ENCODE measurements at places on chromosomes 1 and 21.

DNA sequence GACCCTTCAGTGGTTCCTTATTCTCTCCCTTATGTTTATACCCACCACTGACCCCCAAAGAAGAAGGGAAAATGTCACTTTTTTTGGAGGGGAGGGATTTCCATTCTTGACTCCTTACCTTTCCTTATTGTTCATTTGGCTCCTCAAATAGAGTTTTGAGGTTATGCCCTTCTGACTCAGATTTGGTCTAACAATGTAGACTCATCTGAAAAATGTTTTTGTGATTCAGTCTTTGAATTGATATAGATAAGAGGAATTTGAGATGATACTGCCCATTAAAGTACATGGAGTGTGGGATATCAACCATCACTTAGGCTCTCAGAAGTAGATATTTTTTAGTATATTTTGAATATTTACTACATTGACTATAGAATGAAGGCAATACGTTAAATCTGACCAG, 16.1 kb downstream of the USP1 start:
- no peak for DNase-seq

DNA sequence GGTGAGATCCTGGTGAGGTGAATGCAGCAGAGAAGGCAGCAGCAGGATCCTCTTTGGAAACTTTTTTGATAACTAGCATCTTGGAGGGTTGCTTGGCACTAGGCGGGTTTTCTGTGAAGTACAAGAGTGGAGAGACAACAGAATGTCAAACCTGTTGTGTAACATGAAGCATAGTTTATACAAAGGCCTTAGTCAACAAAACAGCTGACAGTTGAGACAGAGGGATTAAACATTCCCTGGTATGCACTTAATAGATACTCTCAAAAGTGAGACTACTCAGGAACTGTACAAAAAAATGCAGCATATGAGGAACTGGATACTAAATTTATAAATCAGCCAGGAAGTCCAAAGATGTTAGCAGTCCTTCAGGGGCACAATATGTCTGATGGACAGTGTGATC, 16.4 kb upstream of the CCDC17 start:
- no peak for DNase-seq

GRCh38 chr1:15007842-15008241, 145.7 kb upstream of the TMEM51 start:
- no peak for DNase-seq

- no peak for DNase-seq
These were observed 39.7 kb downstream of the URB1 start for GRCh38 chr21:32353002-32353711.

- DNase-seq: no peak
These were observed 285.9 kb upstream of the C1orf87 start for GRCh38 chr1:60359431-60359830.

- DNase-seq: no peak
These were observed 407.7 kb downstream of the PLPP3 start for GRCh38 chr1:56171670-56172069.

DNA sequence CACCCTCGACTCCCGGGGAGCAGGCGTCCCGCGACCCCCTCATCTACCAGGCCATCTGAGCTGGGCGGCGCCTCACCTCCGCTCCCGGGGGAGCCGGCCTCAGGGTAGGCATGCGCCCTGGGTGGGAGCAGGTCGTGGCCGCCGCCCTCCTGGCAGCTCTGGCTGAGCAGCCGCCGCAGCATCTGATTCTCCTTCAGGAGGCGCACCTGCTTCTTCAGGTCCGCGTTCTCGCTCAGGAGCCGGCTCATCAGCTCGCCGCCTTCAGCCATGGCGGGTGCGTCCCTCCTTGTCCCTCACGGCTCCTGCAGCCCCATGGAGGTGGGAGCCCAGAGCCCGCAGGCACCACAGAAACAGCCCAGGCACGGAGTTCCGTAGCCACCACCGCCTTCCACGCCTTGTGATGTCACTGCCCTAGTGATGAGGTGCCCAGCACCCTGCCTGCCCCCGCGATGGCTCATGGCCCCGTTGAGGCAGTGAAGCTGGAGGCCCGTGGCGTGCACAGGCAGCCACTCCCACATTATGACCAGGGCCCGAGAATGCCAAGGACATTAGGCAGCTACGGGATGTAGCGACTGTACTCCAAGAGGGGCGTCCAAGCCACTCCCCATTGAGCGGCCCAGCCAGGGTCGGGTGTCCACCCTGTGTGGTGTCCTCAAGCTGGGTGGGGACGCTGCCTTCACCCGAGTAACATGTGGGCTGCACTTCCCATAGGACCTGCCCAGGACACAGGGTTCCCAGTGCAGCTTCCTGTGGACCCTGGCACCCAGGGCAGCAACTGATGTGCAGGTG, 1.5 kb downstream of the SPATC1L start:
- no peak for DNase-seq

DNA sequence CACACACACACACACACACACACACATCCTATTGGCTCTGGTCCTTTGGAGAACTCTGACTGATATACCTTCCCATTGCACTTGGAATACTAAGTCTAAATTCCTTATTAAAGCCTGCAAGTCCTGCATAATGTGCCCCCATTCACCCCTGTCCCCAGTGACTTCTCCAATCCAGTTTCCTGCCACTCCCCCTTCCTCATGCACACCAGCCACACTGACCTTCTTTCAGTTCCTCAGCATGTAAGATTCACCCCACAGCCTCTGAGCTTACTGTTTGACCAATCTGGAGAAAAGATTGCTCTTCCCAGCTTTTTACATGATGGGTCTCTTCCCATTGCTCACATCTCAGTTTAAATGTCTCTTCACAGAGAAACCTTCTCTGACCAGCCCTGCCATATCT, 146.6 kb downstream of the TBX15 start:
- DNase-seq: no peak

DNA sequence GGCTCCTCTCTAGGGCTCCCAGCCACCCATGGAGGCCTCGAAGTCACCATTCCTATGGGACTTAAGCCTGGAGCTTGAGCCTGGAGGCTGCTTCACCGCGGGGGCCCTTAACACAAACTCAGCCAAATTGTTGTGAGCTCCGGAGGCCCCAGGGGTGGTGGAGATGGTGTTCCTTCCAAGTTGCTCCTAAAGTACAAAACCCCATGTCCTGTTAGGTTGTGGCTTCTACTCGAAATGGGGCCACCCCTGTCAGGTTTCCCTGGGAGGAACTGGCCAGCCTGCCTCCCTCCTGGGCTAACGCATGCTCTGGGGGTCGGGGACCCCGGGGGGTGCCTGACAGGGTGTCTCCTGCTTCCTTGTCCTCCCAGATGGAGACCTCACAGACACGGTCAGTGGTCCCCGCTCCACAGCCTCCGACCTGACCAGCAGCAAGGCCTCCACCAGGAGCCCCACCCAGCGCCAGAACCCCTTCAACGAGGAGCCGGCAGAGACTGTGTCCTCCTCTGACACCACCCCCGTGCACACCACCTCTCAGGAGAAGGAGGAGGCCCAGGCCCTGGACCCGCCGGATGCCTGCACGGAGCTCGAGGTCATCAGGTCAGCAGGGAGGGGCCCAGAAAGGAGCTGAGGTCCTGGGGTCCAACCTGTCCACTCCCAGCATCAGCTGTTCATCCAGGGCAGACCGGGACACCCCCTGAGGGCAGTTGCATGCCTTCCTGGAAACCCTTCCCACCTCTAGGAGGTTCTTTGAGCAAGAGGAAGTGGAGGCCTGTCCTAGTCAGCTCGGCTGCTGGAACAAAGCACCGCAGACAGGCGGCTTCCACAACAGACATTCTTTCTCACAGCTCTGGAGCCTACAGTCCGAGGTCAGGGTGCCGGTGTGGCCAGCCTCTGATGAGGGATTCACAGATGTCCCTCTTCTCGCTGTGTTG, 10.8 kb upstream of the SLC25A34 start:
- no peak for DNase-seq

GRCh38 chr1:147497826-147498225, 43.5 kb upstream of the BCL9 start:
- DNase-seq: no peak

DNA sequence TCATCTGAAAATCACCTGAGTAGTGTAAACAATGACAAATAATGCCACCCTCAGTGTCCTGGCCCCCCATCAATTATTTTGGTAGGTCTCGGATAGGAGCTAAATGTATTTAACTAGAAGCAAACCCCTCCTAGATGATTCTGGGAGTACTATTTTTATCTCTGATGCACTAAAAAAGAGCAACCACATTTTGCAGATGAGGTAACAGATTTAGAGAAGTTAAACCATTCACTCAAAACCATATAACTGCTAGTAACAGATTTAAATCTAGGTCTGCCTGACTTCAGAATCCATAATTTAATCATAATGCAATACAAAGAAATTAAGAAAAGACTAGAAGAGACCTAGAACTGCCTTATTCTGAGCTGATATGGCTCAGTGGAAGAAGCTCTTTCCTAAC, 17.3 kb upstream of the PTCH2 start:
- no peak for DNase-seq

GRCh38 chr1:106680776-106681344, 375.6 kb upstream of the PRMT6 start:
- DNase-seq: no peak

- peak; percentile 45 for DNase-seq
These were observed 45.3 kb upstream of the CTBS start for GRCh38 chr1:84619383-84620102.

GRCh38 chr1:87318806-87319205, 9.9 kb upstream of the LMO4 start:
- no peak for DNase-seq

DNA sequence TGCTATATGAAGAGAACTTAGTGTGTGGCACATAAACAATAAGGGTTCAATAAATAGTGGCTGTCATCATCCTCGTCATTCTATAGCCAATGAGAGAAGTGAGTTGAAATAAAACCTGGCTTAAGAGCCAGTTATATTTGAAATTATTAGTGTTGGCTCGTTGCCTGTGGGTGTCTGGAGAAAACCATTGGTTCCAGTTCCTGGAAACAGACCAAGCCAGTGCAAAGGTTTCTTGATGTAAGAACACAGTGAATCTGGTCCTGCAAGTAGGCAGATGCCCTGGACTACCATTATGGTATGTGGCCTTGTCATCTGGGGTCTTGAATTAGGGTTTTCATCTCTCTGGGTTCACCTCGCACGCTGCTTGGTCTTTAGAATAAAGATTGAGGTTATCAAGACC, 43.3 kb downstream of the URB2 start:
- DNase-seq: peak; percentile 40

- no peak for DNase-seq
These were observed 263.4 kb downstream of the PLA2G4A start for GRCh38 chr1:187092104-187092503.

GRCh38 chr1:177571076-177571475, 398.8 kb downstream of the SEC16B start:
- DNase-seq: no peak

- no peak for DNase-seq
These were observed 846.5 kb upstream of the NCAM2 start for GRCh38 chr21:20151741-20152140.

DNA sequence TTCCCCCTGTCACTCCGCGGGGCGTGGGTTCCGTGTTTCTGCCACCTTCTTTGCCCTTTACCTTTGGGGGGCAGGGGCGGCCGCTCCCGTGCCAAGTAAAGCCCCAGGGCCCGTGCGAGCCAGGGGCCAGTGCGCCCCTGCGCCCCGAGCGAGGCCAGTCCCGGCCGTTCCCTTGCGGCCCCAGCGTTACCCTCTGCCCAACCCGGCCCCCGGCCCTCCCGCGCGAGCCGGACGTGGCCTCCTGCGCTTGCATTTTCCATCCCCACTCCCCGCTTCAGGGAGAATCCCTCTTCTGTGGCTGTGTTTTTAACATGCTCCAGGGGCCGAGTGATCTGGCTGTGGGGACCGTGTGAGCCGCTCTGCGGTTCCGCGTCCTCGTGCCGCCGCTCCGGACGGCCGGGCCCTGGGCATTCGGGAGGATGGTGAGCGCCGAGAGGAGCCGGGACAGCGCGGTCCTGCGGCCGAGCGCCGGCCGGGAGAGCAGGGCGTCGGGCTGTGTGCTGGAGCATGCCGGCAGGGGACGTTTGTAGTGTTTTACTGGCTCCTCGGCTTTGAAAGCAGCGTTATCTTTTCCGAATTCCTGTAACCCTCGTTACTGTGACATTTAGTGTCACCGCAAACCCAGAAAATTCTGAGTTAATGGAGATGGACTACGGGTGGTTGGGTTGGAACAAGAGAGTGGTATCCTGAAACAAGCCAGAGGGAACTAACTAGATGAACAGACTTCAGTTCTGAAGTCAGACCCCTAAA, 1.0 kb downstream of the GALNT2 start:
- no peak for DNase-seq

DNA sequence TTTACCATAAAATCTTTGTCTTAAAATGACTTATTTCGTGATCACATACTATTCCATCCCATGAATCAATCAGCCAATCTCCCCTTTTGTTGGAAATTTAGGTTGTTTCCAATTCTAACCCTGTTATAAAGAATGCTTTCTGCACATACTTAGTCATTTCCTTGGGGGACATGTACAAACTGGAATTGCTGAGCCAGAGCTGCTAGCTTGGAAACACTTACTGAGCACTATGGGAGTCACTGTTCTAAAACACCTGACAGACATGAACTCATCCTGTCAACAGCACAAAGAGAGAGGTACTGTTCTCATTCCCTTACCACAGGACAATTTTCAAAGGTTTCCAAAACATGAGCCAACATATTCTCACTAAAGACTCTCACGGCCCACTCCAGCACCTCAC, 32.1 kb downstream of the AK2 start:
- no peak for DNase-seq

DNA sequence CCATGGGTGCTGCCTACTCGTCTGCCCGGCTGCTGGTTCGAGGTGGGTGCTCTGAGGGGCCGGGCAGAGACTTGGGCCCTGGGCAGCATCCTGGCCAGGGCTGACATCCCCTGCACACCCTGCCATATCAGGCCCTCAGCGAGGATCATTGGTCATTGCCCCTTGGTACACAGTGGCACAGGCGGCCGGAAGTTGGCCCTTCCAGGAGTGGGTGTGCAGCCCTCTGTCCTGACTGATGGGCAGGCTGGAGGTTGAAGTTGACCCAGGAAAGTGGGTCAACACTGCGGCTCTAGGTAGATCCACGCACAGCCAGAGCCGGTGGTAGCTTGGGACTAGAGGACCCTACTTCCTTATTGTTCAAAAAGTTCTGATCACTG, 72.9 kb downstream of the TRIM11 start:
- no peak for DNase-seq

DNA sequence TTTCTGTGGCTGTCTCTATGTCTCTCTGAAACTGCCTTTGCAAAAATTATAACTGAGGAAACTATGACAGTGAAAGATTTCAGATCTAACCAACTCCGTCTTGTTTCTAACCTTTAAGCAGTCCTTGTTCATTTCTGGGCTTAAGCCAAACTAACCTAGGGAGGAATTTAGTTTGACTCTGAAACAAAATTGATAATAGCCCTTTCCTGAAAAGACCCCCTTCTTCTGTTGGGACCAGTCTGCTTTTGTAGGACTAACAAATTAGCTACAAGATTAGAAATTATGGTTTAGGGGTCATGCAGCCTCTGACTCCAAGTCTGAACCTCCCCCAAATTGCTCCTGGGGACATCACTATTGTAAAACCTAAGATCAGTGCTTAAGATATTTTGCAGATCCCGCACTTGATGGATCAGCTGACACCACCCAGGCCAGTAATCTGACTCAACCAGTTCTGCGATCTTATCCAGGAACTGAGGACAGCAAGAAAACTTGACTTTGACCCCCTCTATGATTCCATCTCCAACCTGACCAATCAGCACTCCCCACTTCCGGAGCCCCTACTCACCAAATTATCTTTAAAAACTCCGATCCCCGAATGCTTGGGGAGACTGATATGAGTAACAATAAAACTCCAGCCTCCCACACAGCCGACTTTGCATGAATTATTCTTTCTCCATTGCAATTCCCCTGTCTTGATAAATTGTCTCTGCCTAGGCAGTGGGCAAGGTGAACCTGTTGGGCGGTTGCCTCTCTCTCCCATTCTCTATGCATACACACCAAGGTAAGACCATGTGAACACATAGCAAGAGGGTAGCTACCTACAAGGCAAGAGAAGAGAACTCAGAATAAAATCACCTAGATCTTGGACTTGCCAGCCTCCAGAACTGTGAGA, 11.1 kb upstream of the TRIM63 start:
- DNase-seq: no peak

Data from body of pancreas (tissue), 4 donors.